ENCODE measurements at places on chromosomes 16 and 17.

DNA sequence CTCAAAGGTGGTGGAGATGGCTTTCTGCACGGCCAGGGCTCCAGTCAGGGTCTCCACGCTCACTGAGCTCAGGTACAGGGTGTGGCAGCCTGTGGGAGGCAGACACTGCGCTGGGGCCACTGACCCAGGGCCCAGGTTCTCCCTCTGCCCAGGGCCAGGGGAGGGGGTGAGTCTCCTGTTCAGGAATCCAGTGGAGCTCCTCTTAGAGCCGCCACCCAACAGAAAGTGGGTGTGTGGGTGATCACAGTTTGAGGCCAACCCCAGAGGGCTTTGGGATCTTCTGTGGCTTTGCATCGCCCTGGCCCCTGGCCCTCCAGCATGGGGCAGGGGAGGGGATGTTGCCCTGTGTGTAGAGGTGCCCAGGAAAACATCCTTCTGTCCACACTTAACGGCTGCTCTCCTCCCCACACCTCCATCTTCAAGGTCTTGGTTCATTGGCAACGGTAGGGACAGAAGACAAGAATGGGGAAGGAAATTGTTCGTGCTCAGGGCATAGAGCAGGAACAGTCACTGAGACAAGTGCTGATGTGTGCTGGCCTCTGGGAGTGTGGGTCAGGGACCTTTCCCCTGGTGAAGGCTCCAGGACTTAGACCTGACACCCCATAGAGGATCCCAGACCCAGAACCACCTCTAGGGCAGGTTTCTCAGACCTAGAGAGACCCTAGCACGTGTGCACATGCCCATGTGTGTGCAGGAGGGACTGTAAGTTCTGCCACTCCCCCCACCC, 21.5 kb downstream of the TNS4 start:
- DNase-seq: no peak

- no peak for DNase-seq
Measured at GRCh38 chr17:81245665-81246342, 6.7 kb downstream of the NDUFAF8 start.

DNA sequence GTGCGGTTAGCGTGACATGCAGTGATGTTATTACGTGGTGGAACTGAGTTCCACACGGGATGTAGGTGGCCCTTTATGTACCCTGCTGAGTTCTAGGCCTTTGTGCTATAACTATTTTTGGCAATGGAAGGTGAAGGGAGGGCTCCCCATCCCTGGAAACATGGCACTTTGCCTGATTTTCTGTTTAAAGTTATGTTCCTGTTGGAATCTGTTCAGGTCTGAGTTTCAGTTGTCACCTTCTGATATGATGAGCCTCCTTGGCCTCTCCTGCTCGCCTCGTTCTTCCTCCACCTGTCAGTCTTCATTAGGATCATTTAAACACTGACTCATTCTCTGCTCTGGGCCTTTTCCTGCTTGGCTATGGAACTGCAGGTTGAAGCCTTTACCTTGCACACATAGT, 200.6 kb downstream of the FTO start:
- DNase-seq: no peak

GRCh38 chr17:62797959-62798358, 10.2 kb downstream of the MARCHF10 start:
- no peak for DNase-seq

- DNase-seq: peak; percentile 50
Measured at GRCh38 chr16:88649924-88650748, 717 bp downstream of the CYBA start.

GRCh38 chr16:81313701-81314602, 810 bp upstream of the GAN start:
- no peak for DNase-seq

GRCh38 chr16:84198401-84198800, 7.4 kb downstream of the ADAD2 start:
- DNase-seq: no peak

DNA sequence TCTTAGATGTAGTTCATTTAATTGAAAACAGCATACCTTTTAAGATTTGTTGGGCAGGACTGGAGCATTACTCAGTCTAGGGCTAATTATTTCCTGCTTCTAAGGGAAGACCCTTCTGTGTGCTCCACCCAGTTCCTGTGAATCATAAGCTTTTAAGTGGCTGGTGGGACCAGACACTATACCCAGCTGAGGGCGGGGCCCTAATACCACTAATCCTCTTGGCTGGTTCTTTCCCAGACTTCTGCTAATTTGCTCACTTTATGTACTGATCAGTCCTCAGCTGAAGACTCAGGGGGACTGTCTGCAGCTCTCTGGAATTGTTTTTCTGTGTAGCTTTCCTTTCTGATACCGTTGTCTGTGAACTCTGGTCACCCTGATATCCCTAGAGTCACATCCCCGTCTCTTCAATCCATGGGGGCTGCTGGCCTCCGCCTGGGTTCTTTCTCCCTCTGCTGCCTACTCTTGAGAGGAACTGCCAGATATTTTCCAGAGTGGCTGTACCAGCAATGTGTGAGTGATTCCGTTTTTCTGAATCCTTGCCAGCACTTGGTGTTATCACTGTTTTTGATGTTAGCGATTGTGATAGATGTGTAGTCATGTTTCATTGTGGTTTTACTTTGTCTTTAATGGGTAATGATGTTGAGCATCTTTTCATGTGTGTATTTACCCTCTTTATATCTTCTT, 35.1 kb downstream of the MFSD11 start:
- DNase-seq: peak; percentile 50

GRCh38 chr17:34356194-34356593, at the start of gene CCL13:
TSS of gene CCL13 (plus strand) at chr17:34356480. CDS start at chr17:34356527, 47 bp downstream.
- DNase-seq: no peak

DNA sequence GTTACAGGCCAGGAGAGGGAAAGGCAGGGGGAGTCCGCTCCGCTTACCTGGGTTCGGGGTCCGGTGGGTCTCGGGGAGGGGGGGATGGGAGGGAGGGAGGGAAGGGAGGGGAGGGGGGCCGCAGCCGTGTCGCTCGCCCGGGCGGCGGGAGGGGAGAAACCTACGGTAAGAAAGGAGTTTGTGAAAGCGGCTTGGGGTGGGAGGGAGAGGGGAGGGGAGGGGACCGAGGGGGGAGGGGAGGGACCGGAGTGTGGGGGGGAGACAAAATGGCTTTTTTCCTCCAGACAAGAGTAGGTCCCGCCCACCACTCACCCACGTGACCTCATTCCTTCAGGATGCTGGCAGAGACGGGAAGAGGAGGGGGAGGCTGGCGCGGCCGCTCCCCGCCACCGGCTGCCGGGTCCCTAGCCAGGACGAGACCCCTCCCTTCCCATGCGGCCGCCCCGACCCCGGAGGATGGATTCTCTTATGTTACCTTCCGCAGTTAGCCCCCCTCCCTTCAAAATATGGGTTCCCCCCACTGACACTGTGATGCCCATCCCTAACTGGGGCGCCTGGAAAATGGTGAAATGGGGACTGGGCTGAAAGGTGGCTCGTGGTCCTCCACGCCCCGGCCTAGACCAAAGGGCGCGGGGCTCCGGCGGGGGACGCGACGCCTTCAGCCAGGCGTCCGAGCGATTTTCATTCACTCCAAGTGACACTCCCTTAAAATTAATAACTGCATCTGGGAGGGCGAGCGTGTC, at the start of gene PCGF2:
Gene PCGF2 (minus strand): TSS at position 188 of the 743 bp plus-strand sequence. CDS start 7,934 bp downstream, outside the sequence.
- DNase-seq: no peak

DNA sequence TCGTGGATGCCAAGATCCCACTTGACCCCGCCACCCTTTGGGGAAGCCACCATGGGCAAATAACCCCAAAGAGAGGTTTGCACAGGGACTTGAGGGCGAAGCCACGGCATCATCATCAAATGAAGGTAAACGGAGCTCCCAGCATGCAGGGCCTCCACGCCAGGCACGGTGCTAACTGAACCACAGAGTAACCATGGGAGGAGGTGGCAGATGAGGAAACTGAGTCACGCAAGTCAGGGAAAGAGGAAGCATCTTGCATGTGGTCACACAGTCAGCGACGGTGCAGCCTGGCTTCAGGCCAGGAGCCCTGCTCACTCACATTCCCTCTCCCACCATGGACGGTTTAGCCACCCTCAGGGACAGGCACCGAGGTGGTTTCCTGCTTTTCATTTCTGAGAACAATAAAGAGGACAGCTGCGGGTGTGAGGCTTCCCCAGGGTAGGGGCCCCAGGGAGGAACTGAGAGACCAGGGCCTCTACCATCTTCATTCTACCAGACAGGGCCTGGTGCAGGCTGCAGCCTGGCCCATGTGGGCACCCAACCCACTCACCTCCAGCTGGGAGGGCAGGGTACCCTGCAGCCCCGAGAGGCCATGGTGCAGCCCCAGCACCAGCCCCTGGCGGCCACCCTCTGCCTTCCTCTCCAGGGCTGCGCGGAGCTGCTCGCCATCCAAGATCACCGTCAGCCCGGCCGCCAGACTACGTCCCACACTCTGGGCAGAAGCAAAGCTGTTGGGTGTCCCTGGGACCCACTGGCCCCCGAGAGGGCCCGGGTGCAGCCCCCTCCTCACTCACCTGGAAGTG, 78.3 kb downstream of the RMI2 start:
- no peak for DNase-seq

DNA sequence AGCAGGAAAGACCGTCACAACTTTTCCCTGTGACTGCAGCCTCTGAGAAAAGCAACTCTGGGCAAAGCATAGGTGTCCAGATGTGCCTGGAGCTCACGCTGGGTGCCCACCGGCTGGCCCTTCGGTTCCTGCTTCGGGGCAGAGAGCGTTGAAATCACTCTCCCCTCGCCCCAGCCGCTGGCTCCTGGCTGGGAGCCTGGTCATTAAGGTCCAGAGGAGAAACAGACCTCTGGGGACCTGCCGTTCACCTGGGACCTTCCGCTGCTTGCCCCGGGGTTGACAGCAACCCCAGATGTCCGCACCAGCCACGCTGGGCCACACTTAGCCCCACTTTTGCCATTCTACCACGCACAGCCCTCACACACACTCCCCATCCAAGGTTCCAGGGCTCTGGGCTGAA, 13.1 kb downstream of the MRM3 start:
- DNase-seq: no peak

DNA sequence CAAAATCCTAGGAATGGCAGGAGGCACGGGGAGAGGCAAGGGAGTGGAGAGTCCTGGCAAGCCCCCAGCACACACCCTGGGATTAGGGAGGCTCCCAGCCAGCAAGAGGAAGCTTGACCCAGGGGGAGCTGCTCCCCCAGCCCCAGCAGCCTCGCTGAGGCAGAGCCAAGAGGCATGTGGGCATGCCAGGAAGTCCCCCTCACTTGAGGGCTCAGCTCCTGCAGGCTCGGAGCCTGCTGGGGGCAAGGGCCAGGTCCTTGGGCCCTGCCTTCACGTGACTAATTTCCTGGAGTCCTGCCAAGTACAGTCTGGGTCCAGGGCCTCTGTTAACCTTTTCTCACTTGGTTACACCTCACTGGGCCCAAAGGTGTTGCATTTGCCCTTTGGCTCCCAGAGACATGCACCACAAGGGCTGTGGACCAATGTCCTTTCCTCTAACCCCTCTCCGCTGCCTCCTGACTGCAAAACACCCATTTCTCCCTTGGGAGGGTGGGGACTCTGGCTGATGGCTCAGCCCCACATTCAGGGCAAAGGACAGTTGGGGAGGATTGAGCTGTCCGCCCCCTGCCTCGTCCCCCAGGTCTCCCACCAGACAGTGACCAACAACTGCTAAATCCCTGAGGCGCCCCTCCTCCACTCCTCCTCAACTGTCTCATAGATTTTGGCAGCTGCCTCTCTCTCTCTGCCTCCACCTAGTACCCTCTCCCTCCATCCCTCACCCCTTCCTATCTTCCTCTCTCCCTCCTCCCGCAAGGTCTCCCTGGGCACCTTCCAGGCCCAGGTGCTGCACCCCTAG, 4.4 kb upstream of the SLC47A2 start:
- no peak for DNase-seq

GRCh38 chr16:85568519-85568918, 44.6 kb upstream of the GSE1 start:
- no peak for DNase-seq

DNA sequence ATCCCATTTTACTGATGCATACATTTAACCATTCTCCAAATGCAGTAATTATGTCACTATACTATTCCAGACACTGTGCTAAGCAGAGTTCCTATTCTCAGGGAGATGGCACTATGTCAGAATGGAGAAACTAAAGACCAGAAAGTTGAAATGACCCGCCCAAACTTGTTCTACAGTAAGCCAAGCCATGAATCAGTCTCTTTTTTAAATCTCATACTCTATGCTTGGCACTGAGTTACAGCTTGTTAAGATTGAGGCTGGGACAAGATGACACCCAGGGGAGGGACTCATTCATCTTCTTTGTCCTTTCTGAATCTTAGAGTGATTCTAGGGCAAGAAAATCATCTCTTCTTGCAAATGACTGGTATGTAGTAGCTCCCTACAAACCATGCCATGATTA, 247.0 kb upstream of the CCL2 start:
- no peak for DNase-seq

GRCh38 chr16:64308721-64309120, 813.1 kb downstream of the CDH11 start:
- DNase-seq: no peak

- DNase-seq: peak; percentile 14
Measured at GRCh38 chr16:12340151-12340733, 363.7 kb downstream of the SNX29 start.

- DNase-seq: peak; percentile 74
Measured at GRCh38 chr17:74957935-74958740, 14.4 kb downstream of the HID1 start.

DNA sequence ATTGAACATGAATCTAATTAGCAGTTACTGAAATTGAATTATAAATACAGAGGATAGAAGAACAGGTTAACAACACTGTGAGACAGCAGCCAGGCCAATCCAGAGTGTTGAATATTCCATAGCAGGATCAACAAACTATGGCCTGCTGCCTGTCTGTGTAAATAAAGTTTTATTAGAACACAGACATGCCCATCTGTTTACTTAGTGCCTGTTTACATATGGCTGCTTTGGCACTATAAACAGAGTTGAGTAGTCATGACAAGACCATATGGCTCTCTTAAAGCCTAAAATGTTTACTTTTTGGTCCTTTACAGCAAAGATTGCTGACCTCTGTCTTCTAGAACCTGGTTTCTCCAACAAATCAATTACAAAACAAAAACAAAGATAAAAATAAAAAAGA, 115.4 kb upstream of the CDC42EP4 start:
- DNase-seq: no peak

DNA sequence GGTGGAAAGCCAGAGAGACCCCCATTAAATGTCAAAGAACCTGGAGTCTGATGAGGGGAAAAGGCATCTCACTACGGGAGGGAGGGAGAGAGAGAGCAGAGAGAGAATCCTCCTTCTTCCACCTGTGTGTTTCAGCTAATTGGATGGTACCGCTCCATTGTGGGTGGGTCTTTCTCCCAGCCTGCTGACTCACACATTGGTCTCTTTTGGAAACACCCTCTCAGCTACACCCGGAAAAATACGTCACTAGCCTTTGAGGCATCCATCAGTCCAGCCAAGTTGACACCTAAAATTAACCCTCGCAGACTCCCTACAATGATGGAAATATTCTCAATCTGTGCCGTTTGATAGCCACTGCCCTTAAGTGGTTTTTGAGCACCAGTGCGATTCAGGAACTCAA, 100.4 kb downstream of the ELAC2 start:
- no peak for DNase-seq

GRCh38 chr17:20257008-20257407, 210.3 kb downstream of the LGALS9B start:
- no peak for DNase-seq

- DNase-seq: no peak
Measured at GRCh38 chr16:48963901-48964615, 317.6 kb downstream of the CBLN1 start.

GRCh38 chr17:74380086-74380958, 13.0 kb downstream of the GPR142 start:
- no peak for DNase-seq
